ENCODE measurements at places on chromosomes 3 and 15. TPM values are rescaled to one million over a fixed set of nuclear protein-coding genes. Genes with fewer than 3 reads are reported as not detected.

DNA sequence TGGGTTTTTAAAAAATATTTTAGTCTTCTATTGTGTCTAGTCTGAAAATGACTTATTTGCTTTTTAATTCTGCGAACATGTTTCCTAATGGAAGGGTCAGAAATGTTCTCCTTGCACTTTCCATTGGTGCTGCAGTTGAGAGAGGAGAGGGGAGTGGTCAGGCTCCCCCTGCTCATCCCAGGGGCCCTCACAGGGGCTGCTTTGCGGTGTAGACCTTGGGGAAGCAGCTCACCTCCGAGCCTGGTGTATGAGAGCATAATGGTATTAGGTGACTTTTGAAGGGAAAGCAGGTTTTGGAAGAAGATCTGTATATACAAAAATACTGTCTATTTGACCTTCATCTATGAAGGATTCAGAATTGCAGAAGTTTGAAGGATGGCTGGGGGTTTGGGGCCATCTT is 28.3 kb downstream of the APBA2 start:
- no peak for DNase-seq

DNA sequence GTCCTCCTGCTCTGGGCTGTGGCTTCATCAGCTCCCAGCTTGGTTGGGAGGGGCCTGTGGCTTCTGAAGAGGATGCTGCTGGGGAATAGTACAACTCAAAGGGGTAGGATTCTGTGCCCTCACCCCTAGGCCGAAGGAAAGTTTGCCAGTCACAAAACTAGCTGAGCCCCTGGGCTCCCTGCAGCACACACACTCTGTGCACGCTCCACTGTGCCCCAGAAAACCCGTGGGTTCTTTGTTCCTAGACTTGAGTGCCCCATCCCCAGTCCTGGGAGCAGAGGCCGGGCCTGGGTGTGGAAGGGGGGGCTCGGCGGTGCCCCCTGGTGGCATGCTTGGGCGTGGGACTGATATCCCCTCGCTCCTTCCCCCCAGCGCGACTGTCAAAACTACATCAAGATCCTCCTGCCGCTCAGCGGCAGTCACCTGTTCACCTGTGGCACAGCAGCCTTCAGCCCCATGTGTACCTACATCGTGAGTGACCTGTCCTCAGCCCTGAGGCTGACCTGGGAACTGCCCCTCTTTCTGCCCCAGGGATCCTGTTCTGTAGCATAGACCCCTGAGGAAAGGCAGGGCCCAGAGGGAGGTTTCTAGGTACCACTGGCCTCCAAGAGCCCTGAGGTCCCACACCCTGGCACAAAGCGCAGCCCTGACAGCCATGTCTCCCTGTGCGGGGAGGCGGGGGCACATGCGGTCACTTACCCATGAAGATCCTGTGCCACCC is 14.2 kb downstream of the CIB1 start:
- no peak for DNase-seq

DNA sequence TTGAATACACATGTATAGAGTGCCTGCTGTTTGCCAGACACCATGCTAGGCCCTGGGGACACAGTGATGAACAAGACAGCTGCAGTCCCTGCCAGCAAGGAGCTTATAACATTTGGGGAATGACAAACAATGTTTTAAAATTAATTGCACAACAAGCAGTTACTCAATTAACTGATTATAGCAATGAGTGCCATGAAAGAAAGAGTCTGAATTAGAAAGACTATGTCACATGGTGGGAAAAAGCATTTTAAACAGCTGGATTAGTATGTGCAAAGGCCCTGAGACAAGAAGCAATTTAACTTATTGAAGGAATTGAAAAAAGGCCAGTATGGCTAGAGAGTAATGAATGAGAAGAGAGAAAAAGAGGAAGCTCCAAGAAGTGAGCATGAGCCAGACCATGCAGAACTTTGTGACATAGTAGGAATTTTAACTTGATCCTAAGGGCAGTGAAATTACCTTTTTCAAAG is 64.5 kb upstream of the PLXNA1 start:
- no peak for DNase-seq

DNA sequence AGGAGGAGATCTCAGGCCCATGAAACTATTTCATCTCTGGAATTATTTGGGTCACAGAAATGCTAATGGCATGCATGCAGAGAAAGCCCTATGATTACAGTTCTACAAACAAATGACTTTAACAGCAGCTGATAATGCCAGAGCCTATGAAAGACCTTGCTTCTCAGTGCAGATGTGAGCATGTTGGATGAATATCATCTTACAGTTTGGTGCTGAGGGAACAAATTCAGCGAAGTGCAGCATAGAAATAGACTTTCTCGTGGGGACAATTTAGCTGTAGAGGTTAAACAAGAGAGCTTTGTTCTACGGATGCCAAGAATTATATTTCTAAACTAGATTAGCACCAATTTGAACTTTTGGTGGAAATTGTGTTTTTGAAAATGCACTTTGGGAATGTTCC is 27.7 kb downstream of the PTX3 start:
- DNase-seq, result no peak

DNA sequence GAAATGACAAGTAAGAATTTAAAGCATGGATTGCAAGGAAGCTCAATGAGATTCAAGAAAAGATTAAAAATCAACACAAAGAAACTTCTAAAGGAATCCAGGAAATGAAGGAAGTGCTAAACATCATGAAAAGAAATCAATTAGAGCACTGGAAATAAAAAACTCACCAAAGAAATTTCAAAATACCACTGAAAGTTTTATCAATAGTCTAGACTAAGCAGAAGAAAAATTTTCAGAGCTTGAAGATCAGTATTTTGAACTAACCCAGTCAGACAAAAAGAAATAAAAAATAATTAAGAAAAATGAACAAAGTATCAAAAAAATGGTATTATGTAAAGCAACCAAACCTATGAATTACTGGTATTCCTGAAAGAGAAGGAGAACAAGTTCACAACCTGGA is 60.6 kb downstream of the FAM227B start:
- no peak for DNase-seq

GRCh38 chr15:98730860-98731711 is 82.7 kb downstream of the IGF1R start:
- DNase-seq, result no peak

- no peak for DNase-seq
Observed at GRCh38 chr3:84008623-84009022, 950.2 kb upstream of the CADM2 start.

DNA sequence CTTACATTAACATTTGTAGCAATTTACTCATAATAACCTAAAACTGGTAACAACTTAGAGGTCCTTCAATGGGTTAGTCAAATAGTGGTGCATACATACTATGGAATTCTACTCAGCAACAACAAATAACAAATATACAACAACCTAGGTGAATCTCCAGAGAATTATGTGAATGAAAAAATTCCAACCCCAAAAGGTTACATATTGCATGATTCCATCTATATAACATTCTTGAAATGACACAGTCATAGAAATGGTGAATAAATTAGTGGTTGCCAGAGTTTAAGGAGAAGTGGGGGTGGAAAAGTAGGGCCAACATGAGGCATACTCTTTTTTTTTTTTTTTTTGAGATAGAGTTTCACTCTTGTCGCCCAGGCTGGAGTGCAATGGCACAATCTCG is 12.7 kb upstream of the SNTN start:
- no peak for DNase-seq

DNA sequence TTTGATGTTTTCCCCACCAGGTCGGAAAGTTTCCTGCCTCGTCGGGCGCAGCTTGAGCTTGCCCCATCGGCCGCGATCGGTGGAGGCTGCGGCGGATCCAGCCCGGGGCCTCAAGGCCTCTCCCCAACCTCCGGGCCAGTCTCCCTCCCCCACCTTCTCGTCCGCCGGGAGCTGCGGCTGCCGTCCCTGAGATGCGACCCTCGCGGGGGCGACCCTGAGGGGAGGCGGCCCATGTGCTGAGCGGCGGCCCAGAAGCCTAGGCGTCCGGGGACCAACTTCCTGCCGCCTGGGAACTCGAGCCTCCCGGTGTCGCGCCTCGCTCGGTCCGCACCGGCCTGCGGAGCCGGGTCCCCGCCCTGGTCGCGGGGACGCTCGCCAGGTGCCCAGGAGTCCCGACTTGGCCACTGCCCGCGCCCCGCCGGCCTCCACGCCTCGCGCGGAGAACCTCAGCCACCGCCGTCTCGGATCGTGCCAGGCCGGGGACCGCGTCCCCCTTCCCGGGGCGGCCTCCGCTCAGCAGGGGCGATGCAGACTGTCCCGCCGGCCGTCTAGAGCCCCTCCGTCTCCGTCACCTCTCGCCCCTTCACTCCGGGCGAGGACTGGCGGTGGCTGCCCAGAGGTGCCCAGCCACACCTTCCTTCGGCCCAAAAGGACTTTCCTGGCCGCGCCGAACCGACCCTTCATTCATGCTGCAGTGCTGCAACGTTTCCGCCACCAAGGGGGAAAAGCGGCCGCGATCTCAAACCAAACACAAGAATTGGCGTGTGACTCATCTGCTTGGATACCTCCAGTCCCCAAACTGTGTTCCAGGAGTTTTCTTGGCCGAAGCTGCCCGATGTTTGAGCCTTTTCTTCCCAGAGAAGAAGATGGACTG is 656 bp downstream of the SLMAP start:
- DNase-seq, result peak; percentile 52

- no peak for DNase-seq
Observed at GRCh38 chr15:31488437-31489204, 162.0 kb downstream of the KLF13 start.

- DNase-seq, result no peak
Observed at GRCh38 chr3:182726258-182727142, 66.8 kb upstream of the ATP11B start.

- DNase-seq, result peak; percentile 25
Observed at GRCh38 chr3:156674911-156675829, 780 bp downstream of the TIPARP start.

DNA sequence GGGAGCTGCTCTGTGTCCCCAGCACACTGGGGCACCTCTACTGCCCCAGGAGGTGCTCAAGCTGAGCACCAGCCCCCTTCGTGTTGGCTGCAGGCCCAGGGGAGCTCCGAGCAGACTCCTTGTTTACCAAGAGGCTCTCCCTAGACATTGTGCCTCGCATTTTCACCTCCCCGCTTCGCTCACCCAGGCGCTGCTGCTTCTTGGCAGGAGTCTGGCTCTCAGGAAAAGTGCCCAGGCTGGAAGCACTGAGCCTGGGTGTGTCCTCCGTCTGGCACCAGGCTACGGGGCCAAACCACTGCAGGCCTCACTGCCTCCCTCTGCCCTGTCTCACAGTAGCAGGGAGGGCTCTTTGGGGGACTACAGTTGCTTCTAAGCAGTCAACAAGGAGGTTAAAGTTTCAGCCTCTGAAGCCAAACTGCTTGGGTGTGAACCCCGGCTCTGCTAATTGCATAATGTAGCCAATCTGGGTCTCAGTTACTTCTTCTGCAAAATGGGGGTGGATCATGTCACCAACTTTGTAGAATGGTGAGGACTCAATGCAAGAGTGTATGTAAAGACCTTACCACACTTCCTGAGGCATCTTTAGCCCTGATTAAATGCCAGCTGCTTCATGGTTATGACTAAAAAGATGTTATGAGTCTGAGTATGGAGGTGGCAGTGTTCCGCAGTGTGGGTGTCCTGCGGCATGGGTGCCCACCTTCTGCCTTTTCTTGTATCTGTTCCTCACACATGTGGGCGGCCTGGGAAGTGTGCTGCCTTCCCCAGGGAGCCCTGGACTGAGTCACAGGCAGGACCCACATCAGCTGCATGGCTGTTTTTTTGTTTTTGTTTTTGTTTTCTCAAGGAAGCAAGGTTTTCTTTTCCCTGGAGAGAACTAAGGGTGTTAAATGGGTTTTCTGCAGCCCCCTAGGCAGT is 88.9 kb downstream of the CLSTN2 start:
- DNase-seq, result peak; percentile 69

The METTL6 gene
- total RNA-seq, result 89.2 TPM

The ZBBX gene
- total RNA-seq, result 6.1 TPM

The LNP1 gene
- 6.4 TPM for total RNA-seq

The SLCO2A1 gene
- 0.78 TPM for total RNA-seq

All from occipital lobe (tissue), 3 donors.